ENCODE measurements at places on chromosomes 6 and 20.

DNA sequence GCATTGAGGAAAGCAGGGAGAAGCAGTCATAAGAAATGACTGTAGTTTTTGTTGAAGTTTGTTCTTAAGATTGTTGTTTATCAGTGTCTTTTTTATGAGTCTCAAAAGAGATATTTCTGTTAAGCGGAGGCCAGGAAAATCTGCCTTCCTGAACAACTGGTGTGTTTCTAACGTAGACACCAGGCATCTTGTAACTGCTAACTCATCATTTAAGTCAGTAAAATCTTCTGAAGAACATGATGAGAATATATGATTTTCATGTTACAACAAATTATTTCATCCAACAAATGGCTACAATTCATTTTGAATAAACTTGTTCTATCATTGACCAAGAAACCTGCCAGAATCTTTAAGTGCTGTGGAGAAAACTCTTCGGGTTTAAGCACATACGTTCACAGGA lies 84.0 kb downstream of the RPS12 start:
- DNase-seq: no peak

GRCh38 chr6:123771126-123771525 lies 32.5 kb upstream of the NKAIN2 start:
- DNase-seq: no peak

DNA sequence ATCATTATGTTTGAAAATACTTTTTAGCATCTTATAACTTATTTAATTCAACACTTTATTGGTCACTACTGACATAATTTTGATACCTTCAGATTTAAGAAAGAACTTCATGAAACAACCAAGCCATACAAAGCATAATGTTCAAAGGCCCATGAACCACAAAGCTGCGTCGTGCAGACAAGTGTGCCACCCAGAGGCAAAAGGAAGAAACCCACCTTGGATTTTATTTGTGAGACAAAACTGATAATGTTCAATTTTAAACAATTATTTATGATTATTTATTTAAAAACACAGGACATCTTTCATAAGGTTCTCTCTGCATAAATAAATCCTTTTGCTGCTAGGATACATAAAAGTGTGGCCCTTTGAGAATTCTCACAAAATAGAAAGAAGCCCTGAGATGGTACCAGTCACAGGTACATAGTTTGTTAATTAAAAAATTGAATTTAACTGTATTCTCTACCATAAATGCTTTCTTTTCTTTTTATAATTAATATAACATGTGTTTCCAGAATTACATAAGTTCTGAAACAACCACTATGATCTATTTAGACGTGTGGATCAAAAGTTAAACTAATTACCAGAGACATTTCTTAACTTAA lies 143.7 kb downstream of the RALGAPA2 start:
- DNase-seq: no peak

GRCh38 chr6:62285612-62286469 lies at the start of gene KHDRBS2:
Gene KHDRBS2, minus strand, starts transcription at chr6:62286225.
- DNase-seq: peak; percentile 7

- DNase-seq: no peak
Measured at GRCh38 chr20:53635221-53635620, 41.6 kb upstream of the ZNF217 start.

DNA sequence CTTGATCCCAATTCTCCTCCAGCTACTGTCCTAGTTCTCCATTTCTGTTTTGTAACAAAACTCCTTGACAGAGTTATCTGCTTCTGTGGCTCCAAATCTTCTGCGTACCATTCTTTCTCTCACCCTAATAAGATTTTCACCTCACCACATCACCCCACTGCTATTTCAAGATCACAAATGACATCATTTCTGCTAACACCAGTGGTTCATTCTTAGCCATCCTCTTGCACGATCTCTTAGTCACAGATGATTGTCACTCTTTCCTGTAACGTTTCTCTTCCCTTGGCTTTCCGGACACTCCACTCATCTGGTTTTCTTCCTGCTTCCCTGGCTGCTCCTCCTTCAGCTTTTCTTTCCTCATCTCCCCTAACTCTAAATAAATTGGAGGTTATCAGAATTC lies 56.8 kb upstream of the FABP7 start:
- DNase-seq: no peak

GRCh38 chr6:134282816-134283215 lies 35.1 kb downstream of the SGK1 start:
- DNase-seq: no peak

DNA sequence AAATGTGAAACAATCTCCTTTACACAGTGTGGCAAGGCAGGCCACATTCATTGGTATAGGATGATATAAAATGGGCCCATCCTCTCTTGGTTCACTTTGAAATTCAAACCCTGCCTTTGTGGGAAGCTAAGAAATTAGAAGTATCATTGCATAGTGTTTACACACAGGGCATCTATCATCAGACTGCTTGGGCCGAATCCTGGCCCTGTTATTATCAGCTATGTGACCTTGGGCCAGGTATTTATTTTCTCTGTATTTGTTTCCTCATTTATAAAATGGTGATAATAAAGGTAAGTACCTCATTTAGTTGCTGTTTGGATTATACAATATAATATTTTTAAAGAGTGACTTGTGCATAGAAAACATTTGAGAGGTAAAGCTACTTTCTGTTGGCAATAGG lies 45.5 kb downstream of the PTPRK start:
- no peak for DNase-seq

Data from cortex of kidney (tissue), 1 donor.